ENCODE measurements at places on chromosomes 11 and 22.

DNA sequence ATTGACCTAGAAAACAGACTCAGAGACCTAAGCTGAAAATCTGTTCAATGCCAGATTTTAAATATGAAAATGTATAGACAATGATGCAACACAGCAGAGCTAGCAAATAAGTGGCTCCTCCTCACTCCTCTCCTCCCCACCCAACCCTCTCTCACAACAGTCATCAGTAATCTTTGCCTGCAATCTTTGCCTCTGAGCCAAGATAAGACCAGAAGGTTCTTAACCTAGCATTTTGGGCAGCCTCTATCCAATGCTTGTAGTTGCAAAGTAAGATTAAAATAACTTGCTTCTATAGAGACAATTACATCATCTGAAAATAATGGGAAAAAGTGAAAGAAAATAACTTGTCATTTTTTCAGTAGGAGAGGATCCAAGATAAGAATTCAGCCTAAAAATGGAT, 117.3 kb downstream of the PARVA start:
- no peak for DNase-seq

DNA sequence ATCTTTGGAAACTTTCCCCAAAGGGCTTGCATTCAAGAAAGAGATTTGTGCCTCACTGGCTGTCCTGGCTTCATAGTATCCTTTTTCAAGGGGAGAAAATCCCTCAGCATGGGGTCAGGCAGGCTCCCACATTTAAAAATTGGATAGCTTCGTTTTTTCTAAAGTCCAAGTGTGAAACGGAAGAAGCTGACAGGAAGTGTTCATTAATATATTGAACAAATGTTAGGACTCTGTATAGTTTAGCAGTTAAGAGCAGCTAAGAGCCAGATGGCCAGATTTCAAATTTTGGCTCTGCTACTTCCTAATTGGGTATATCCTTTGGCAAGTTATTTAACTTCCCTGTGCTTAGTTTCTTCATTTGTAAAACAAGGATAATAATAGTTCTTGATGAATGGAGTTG, 354.9 kb upstream of the FAT3 start:
- no peak for DNase-seq

- no peak for DNase-seq
Observed at GRCh38 chr22:24445481-24446259, 18.3 kb downstream of the ADORA2A start.

DNA sequence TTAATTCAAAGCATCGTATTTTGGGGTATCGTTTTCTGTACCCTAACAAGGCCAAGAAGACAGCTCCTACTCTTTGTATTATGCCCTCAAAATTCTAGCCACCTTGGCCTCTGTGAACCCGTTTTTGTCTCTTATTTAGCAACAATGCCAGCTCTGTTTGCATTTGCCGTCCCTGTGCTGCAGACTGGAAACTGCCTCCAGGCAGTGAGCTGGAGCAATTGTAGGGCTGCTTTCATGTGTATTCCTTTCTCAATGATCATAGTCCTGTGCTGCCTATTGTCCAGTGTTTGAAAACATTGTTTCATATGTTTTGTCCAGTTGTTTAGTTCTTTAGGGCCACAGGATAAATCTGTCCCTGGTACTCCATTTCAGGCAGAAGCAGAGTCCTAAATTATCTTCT, 19.9 kb upstream of the BACE1-AS start:
- DNase-seq, result no peak

DNA sequence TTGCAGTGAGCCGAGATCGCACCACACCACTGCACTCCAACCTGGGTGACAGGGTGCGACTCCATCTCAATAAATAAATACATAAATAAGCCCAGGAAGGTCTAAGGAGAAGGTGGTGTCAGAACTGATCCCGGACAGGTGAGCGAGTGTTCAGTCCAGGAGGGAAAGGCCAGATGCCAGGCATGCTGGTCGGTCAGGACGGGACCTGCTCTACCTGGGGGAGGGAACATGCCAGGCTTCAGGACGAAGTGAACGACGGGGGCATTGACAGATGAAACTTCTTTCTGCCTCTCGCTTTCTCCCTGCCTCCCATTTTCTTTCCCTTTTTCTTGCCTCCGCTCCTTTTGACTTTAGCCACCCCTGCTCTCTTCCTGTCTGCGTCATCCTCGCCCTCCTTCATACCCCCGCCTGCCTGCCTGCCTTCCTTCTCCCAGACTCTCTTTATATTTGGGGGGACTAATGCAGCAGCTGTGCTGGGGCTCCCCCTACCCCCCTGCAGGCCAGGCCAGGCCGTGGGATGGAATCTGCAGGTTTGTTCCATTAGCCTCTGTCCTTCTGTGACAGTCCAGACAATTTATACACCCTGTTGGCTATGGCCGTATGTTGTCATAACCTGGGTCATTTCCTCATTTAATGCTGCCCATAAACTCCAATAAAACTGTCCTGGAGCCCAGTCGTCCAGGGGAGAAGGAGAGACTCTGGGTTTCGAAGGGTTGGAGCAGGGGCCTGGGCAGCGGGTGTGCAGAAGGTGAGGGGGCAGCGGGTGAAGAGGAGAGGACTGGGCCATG, 209.2 kb upstream of the TBCEL start:
- no peak for DNase-seq

DNA sequence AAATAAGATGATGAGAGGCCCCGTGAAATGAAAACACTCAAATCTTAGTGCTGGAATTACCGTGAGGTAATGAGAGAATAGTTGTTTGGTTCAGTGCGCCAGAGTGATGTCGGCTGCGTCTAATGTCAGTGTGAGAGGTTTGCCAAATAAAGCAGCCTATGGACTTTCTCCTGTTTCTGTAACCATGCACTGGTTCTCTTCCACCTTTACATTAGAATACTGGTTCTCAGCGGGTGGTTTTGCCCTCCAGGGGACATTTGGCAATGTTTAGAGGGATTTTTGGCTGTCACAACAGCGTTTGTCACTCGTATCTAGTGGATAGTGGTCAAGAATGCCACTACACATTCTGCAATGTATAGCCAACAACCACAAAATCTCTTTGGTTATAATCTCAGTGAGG, 1.1 kb downstream of the OOSP4B start:
- DNase-seq, result no peak

- peak; percentile 18 for DNase-seq
Observed at GRCh38 chr11:112881461-112881860, 79.8 kb upstream of the NCAM1 start.

DNA sequence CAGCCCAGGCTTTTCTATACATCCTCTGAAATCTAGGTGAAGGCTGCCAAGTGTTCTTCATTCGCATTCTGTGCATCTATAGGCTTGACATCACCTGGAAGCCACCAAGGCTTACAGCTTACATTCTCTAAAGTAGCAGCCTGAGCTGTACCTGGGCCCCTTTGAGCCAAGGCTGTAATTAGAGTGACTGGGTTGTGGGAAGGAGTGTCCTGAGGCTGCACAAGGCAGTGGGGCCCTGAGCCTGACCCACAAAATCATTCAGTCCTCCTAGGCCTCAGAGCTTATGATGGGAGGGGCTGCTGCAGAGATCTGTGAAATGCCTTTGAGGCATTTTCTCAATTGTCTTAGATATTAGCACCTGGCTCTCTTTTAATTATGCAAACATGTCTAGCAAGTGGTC, 33.0 kb upstream of the RDX start:
- DNase-seq, result no peak

DNA sequence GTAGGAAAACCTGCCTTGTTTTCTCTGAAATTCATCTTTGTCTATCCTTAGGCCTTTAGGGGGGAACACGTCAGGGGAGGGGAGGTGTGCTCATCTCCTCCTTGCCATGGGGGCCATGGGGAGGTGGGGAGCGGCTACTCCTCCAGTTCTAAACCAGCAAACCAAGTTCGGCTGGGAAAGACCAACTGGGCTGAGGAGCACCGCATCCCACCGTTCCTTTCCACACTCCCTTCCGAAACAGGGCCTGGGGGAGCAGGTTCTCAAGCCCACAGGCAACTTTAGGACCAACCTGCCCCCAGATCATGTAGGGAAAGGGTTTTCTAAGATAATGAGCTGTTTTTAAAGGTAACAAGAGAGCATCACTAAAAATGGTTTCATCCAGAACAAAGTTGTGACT, 77.5 kb upstream of the PITPNB start:
- no peak for DNase-seq

DNA sequence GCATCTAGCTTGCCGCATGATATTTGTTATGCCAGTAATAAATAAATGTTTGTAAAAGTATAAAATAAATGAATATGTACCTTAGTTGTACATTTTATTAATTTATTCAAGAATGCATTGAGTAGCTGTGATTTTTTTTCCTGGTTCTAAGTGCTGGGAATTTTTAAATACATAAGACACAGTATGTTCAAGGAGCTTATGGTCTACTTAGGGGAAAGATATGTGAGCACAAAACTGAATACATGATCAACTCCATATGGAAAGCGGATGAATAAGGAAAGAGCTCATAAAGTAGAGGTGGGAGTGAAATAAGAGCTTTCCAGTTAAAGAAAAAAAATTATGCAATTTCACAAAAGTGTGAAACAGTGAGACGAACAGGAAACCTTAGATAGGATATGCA, 944.2 kb upstream of the CCDC90B start:
- DNase-seq, result no peak

GRCh38 chr11:73171436-73172161, 29.5 kb upstream of the FCHSD2 start:
- DNase-seq, result no peak

DNA sequence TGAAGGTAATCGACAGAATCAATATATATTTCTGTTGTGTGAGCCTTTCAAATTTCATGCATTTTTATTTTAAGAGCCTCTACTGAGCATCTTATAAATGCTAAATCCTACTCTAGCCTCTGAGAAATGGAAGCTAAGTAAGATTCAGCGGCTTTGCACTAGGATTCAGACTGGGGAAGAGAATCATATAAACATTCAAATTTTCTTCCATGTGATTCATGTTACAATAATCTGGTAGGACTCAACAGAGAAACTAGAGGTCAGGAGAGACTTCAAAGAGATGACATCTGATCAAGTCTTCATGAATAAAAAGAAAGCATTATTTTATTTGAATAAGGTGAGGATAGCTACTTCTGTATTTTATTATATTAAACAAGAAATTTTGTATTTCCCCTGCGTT, 538.9 kb downstream of the DLG2 start:
- no peak for DNase-seq

DNA sequence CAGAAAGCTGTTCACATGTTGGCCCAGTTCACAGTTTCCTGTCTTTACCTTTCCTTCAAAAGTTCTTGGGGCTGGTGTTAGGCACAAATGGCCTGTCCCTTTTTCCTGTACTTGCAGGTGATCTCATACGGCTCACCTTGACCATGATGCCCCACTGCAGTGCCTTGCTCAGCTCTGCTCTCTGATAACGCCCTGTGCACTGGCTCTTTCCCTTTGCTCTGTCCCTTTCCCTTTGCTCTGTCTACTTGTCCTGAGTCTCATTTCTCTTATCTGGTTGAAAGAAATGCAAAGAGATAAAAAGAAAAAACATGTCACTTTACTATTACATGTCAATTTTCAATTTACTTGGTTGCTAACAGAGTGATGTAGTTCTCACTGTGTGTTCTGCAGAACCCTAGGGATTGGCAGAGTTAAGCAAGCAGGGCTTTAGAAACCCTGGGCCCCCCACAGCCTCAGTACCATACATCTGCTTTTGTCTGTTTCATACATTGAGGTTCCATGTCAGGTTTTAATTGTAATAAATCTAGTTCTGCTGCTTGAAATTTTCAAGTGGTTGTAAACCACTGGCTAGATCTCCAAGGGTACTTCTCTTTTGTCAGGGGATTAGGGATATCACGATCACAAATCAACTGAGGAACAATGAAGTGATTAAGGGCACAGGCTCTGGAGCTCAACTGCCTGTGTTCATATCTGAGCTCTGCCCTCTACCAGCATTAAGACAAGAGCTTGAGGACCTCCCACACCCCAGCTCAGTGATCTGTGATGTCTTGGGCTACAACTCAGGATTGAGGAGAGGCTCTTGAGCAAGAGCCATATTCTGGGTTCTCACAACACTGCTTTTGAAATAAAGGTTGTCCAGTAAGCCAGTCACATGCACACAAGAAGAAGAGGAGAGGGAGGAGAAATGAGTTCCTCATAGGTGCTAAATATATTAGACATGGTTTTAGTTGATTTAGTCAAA, 16.3 kb upstream of the SORL1 start:
- no peak for DNase-seq

Measured in astrocyte of the cerebellum (primary cell).